ENCODE measurements at places on chromosomes 7 and 10.

DNA sequence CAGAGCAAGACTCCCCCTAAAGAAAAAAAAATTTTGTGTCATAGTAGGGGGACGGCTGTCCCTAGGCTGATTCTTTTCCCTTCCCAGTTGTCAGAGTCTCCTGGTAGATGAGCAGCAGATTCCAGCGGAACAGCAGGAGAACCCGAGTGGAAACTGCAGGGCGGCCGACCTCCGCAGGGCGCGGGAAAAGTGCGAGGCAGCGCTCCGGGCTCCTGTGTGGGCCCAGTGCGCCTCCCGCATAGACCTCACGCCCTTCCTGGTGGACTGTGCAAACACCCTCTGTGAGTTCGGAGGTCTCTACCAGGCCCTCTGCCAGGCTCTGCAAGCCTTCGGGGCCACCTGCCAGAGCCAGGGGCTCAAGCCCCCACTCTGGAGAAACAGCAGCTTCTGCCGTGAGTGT, 46.0 kb downstream of the ZAN start:
- no peak for DNase-seq

DNA sequence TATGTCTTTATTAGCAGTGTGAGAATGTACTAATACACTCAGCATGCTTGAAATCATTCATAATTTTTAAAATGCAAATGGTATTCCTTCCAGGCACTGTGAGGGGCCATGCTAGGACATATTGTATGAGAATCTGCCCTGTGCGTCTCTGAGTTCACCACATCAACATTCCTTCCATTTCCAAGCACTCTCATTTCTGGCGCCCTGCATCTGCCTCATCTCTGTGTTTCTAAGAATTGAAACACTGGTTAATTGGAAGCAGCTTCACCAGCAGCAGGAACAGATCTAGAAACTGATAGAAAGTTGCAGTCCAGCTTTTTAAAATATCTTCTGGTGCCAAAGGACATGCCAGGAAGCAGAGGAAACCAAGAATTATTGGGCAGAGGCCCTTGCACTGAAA, 555.9 kb upstream of the DPP6 start:
- DNase-seq, result no peak

GRCh38 chr10:112954974-112955581, 5.0 kb downstream of the TCF7L2 start:
- no peak for DNase-seq

- peak; percentile 33 for DNase-seq
These were observed 35.4 kb downstream of the TRIL start for GRCh38 chr7:28922624-28923331.

- no peak for DNase-seq
These were observed 270.5 kb downstream of the POU6F2 start for GRCh38 chr7:39248041-39248691.

DNA sequence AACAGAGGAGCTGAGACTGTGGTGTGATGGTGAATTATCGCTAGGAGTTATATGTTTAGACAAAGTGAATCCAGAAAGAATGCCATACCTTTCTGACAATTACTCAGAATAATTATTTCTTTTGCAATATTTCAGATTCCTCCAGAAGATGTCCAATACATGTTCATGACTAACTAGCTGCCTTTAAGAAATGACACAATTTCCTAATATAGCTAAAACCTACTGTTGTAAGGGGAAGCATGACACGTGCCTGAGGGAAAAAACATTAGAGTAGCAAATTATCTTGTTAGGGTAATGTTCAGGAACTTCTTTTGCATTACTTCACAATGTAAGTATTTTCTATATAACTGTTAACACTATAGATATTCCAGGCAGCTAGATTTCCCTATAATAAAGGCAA, 150.3 kb downstream of the COL28A1 start:
- DNase-seq, result no peak

DNA sequence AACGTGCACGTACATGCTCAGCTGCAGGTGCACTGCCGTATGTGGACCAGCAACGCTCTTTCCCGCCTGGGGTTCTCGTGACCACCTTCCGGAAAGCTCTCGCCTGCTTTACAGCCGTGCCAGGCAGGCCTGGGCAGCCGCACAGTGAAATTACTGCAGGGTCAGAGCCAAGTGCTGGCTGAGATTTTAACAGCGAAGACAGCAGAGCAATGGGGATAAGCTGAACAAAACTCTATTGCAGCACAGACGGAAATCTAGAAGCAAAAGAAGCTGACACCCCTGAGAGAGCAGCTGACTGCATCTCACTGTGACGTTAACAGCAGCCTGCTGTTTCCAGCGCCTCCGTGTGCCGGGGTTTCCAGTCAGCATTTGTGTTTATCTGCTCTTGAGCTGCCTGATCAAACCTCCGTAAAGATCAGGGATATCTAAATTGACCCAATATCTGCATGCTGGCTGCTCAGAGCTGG, 179.0 kb downstream of the DIP2C start:
- DNase-seq, result no peak

- no peak for DNase-seq
These were observed 1.3 kb upstream of the NAPEPLD start for GRCh38 chr7:103150192-103150591.

GRCh38 chr7:144410441-144410840, 6.9 kb upstream of the NOBOX start:
- no peak for DNase-seq
